ENCODE measurements at places on chromosomes 3 and 15. TPM values are rescaled to one million over a fixed set of nuclear protein-coding genes. Genes with fewer than 3 reads are reported as not detected.

- no peak for DNase-seq
These were observed 68.9 kb downstream of the WWTR1 start for GRCh38 chr3:149588909-149589308.

Gene TTC21A
- total RNA-seq: 2.4 TPM

Gene EXD1
- not detected for total RNA-seq

GRCh38 chr3:52243791-52244628, 1.5 kb upstream of the PPM1M start:
- DNase-seq: peak; percentile 38

DNA sequence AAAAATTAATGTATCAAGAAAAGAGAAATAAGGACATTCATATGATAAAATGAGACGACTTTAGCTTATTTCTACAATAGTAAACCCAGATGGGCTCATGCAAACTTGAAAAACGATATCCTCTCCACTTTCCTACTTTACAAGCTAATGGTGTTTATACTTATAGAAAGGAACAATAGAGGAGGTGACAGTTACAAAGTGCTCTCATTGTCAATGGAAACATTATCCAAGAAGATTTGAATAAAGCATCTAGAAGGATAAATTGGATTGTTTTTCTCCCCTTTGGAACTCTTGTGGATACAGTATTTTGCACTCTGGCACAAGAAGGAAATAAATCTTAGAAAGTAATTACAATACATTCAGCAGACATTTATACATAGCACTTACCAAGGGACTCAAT, 20.2 kb upstream of the CCDC66 start:
- no peak for DNase-seq

Gene ITIH4
- not detected for total RNA-seq

Gene CACNA2D3
- total RNA-seq: not detected

DNA sequence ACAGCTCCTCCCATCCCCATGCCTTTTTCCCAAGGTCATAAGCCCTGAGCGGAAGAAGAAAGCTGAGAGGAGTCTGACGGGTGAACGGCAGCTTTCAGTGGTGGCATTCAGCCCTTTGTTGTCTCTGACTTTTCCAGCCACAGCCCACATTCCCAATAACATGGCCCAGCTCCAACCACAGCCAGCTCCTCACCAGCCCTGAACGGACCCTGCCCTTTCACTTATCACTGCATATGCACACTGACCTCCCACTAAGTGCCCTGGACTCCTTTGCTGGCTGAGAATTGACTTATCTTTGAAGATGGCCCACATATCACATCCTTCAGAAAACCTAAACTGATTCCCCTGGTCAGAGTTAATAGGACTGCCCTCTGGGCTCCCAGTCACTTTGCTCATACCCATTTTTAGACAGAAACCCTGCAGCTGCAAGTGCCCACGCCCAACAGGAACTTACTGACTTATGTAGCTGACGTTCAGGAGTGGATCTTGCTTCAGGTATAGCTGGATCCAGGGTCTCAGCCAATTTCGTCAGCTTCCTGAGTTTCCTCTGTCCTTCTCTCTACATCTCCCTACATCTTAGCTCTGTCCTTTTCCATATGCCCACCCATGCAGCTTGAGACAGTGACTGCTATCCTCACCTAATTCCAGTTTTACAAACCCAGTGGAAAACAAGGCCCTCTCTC, 348.5 kb upstream of the PROK2 start:
- no peak for DNase-seq

DNA sequence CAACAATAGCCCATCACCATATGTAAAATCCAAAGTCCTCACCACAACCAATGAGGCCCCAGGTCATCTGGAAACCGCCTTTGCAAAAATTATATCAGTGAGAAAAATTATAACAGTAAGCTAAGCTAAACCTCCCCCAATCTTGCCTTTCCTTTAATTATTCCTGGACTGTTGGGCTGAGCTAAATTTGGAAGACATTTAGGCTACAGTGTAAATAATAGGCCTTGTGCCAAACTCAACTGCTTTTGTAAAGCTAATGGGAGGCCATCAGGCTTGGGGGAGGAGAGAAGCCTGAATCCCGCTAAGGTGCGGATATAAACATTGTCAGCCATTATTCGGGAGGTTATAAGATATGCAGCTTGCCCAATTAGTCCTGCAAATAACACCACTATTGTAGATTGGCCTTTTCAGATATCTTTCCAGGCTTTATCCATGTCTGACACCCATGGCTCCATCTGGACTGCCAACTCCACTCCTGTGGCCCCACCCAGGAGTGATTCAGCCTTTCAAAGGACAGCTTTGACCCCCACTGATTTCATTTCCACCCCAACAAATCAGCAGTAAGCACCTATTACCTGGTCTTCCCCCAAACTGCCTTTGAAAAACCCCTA, 53.0 kb upstream of the CA12 start:
- DNase-seq: no peak

Gene CTXN2
- not detected for total RNA-seq
